Activated CD8-positive, alpha-beta T cell treated with anti-CD3 and anti-CD28 coated beads, Interleukin-2, amount 10 ng/mL, durations not matched to agents 7 days and 5 days (primary cell): ENCODE measurements at places on chromosomes 12 and 14. TPM values are rescaled to one million over a fixed set of nuclear protein-coding genes. Genes with fewer than 3 reads are reported as not detected.

FAR2 gene
- 20.8 TPM for total RNA-seq

TSPAN11 gene
- total RNA-seq, result not detected

DLK1 gene
- total RNA-seq, result not detected

HAL gene
- total RNA-seq, result 0.63 TPM

TSHR gene
- not detected for total RNA-seq

LRRC9 gene
- not detected for total RNA-seq

ANO4 gene
- not detected for total RNA-seq
